Activated CD4-positive, alpha-beta T cell treated with anti-CD3 and anti-CD28 coated beads, Interleukin-2, amount 50 U/mL, for 1 hour (primary cell): ENCODE measurements at places on chromosomes 7 and 10.

DNA sequence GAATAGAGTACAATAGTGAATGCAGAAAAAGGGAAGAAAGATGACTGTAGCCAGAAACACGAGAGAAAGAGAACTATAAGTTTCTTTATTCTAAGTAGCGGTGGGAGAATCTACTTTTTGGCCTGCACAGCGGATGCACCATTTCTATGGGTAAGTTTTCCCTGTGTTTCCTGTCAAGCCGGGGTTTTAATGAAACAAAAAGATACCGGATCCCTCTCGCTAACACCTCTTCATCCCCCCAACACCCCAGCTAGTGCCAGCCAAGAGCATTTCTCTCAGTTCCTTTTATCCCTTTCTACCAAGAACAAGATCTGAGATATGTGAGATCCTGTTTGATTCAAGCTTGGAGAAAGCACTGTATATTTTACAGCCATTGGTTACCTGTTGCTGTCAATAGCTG lies 14.7 kb downstream of the PTPRZ1 start:
- DNase-seq, result no peak

GRCh38 chr10:77421591-77421990 lies 216.0 kb downstream of the KCNMA1 start:
- DNase-seq, result no peak

DNA sequence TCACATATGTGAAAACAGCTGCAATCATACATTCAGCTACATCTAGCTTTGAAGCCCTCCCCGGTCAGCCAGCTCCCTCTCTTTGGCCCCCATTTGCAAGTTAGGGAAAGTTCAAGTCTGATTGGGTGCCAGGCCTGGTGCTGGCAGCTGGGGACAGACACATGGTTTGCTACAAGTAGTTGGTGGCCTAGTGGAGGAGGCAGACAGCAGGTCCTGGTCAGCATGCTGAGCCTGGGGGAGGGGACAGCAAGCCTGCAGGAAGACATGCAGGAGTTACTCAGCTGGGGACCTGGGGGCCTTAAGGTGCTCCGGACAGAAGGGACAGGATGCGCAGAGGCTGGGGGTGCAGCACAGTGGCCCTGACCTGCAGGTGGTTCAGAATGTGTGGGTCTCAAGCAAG lies 956.9 kb upstream of the ZNF722 start:
- DNase-seq, result no peak

- peak; percentile 31 for DNase-seq
Measured at GRCh38 chr10:12214763-12215218, 18.8 kb downstream of the CDC123 start.

DNA sequence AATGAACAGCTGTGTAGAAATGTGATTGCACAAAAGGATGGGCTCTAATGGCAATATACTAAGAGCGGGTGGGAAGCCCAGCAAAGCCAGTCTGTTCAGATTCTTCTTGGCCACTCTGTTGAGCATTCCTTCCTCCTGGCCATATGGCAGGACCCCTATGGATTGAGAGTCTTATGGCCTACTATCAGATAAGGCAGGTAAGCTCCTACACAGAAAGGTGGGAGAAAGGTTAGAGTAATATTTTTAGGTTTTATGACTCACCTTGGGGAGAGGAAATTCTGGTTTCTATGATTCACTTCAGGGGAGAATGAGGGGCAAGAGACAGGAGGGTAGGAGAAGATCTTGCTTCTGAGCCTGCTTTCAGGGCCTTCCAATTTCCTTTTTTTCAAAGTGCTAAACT lies 15.1 kb upstream of the AKR1B10 start:
- no peak for DNase-seq

- no peak for DNase-seq
Measured at GRCh38 chr7:78437118-78437517, 638.5 kb downstream of the PHTF2 start.

DNA sequence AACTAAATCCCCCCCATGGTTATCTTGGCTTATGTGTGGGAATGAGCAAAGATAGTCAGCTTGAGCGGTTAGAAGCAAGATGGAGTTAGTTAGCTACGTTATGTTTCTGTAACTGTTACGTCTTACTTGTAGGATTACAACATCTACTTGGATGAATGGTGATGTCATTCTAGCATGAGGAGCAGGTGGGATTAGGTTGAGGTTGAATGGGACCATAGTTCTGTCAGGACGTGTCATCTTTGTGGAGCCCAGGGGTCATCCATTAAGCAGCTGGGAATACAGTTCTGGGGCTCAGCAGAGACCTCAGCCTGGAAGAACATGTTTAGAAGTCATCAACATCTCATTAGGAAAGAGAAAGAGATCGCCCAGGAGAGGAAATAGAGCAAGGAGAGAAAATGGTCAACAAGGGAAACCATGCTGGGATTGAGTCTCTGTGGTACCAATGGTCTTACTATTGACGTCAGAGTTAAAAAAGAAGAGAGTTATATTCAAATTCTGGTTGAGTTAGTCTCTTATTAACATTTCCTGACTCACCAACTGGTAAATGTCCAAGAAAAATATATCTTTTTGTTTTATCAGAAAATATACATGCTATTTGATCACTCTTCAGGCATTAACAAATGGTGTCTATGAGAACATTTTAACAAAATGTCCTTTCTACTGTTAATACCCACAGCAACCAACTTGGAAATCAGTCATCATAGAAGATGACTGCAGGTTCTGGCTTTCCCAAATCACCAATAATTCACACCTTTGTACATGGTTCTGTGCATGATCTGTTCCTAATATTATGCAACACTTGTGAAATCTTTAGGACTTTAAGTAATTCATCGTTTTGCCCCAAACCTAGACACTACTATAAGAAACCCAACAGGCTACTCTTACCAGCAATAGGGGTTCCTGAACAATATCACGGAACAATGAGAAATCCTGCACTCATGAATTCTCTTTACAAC lies 96.9 kb downstream of the KIAA1217 start:
- no peak for DNase-seq

DNA sequence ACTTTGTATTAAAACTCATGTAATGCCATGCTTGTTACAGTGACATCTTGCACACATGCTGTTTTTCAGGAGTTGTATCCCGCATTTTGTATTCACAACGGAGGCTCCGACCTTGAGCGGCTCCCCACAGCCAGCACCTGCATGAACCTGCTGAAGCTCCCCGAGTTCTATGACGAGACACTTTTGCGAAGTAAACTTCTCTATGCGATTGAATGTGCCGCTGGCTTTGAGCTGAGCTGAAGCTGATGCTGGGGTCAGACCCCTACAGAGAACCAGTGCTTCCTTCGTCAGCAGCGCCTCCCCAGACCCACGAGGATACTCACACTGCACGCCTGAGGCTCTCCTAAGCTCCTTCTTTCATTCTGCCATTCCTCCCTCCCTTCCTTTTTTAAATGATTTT lies 69.3 kb upstream of the DNAJB6 start:
- no peak for DNase-seq

DNA sequence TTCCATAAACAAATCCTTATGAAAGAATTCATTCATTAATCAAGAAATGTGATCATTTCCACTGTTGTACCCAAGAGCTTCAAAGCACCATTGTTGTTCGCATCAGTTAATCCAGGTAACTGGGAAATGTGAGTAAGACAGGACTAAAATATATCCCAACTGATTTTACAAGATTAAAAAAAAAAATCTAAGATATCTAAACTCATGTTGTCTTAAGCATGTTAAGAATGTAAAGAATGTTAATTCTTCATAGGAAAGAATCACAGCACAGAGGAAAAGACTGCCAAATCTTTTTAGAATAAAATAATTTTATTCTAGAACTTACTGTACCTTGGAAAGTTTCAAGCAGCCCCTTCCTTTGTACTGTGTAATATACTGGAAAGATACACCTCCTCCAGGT lies 16.4 kb downstream of the FZD1 start:
- DNase-seq, result no peak

DNA sequence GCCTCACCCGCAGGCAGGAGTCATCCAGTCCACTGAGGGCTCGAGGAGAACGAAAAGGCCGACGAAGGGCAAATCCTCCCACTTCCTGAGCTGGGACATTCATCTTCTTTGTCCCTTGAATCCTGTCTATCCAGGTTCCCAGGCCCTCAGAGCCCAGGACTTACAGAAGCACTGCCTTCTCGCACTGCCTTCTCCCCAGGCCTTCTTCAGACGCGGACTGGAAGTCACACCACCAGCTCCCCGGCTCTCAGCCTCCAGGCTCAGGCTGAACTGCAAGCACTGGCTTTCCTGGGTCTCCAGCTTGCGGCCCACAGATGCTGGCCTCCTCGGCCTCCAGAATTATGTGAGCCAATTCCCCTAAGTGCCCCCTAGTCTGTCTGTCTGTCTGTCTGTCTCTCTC lies 6.4 kb upstream of the MMP21 start:
- no peak for DNase-seq

GRCh38 chr10:78784546-78784945 lies 284.2 kb upstream of the ZMIZ1 start:
- DNase-seq, result no peak

DNA sequence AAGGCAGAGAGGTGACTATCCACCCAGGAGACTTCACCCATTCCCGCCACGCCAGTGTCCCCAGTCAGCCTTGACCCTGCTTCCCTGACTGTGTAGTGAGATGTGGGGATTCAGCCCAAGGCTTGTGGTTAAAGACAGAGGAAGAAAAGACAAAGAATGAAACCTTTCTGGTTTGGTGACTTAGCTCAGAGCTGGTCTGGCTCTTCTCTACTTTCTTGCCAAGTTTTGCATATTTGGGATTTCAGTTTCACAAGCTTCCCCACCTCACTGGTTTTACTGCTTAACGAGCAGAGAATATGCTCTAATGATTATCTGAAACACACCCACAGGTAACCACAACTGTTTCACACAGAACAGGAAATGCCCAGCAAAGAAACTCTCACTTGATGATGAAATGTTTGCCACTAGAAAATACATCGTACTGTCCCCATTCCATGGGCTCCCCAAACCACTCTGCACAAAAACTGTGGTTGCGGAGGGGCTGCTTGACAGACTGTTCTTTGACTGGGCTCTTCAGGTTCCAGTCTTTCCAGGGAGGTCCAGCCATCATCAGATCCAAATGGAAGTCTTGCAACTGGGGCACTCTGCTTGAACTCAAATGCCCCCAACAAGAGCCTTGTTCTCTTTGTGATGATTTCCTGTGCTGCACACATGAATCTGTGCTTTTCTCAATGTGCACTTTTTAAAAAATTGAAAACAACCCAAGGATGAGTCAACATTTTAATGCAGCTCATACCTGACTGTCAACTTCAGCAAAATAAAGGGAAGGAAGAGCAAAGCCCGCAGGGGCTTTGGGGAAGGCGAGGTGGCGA lies 95.5 kb downstream of the CTBP2 start:
- DNase-seq, result no peak

- DNase-seq, result no peak
Measured at GRCh38 chr10:119526149-119526548, 16.4 kb downstream of the RGS10 start.

GRCh38 chr7:50327443-50327842 lies 22.9 kb downstream of the IKZF1 start:
- DNase-seq, result no peak

DNA sequence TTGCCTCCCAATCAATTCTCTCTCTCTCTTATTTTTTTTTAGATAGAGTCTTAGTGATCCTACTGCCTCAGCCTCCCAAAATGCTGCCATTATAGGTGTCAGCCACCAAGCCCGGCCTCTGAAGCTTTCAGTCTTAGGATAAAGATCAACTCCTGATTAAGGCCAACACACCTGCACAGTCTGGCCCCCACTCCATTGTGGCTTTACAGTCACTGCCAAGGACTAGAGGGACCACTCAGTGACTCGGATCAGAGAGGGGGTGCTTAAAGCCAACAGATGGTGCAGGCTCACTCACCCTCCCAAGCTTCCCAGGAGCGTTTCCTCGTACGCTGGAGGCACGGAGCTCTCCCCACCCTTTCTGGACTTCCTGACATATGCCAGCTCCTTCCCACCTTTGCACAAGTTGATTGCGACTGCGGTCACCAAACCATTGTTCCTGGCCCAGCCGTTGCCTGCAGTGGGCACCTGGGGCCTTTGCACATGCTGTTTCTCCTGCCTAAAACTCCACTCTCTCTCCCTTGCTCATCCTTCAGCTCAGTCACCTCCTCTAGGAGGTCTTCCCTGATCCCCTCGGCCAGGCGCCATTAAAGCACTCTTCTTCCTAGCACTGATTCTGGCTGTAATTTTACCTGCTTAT lies 1.7 kb upstream of the CDH23 start:
- DNase-seq, result no peak

- no peak for DNase-seq
Measured at GRCh38 chr10:42638821-42639270, 476 bp upstream of the ZNF33B start.

DNA sequence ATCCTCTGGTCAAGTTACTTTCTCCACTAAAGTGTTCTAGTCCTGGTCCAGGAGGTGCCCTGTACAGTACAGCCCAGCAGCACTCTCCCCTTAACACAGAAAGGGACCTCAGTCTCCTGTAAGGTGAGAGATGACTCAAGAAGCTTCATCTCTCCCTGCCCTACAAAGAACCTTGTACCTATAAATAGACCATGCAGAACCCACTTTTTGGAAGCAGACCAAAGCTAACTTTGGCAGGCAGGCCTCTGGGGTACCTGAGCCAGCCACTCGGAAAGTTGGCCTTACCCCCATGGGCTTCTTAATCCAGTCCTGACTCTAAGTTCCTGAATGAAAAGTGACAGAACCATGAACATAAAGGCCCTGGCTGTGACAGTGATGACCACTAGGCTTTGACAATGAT lies 454.8 kb downstream of the KCNMA1 start:
- DNase-seq, result no peak

DNA sequence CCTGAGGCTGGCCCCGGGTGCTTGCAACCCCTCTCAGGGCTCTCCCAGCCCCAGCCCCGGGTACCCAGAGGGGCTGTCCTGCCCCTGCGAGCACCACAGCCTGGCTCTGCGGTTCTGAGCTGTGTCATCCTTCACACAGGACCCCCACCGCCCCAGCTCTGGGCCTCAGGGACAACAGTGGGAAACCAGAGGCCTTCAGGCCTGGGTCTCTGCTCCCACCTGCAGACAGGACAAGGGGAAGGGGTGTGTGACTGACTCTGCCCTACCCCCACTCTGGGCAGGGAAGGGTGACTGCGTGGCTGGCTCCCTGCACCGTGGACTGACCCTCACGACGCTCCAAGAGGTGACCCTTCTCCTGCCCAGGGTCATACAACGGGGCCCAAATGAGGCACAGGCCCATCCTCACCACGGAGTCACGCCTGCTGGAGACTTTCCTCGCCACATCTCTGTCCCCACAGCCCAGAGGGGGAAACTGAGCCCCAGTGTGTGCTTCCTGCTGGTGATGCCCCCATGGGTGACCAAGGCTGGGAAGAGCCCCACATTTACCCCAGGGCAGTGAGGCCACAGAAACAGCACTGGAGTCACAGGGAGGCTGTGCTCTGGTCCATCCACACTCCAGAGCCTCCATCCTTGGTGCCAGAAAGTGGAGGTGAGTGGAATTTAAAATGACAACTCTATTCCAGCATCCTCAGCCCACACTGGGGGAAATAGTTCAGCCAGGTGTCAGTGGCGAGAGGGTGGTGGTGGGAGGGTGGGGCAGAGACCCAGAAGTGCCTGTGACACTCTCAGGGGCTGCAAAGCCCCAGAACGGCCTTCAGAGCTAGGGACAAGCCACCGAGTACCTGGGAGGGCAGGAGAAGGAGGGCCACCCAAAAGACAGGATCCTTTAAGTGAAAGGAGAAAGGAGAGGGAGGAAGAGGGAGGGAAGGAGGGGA lies 13.6 kb downstream of the CAMK2B start:
- no peak for DNase-seq
